ENCODE measurements at places on chromosomes 13 and 19.

DNA sequence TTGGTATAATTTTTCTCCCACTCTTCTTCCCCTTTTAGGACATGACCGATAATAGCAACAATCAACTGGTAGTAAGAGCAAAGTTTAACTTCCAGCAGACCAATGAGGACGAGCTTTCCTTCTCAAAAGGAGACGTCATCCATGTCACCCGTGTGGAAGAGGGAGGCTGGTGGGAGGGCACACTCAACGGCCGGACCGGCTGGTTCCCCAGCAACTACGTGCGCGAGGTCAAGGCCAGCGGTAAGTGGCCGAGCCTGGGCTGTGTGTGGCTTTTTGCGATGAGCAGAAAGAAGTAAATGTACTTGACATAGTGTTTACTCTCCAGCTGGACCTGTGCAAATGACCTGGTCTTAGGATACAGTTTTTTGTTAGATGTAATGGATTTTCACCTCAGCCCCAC lies 102.5 kb downstream of the ARHGEF7 start:
- H3K27me3 ChIP-seq: no peaks in the 10 kb centered on the region
- 0 out of 2 replicates have a peak, but pooled peaks cover under 1% of the 10 kb centered on the region for H3K36me3 ChIP-seq
- H3K4me1 ChIP-seq: peaks cover 11% of the 10 kb centered on the region
- DNase-seq: no peak
- no peak overlapping the region for H3K4me3 ChIP-seq
- no peak overlapping the region for H3K27ac ChIP-seq

- no peak overlapping the region for H3K27ac ChIP-seq
- H3K27me3 ChIP-seq: no peaks in the 10 kb centered on the region
- no peak for DNase-seq
- no peaks in the 10 kb centered on the region for H3K4me1 ChIP-seq
Observed at GRCh38 chr13:54387625-54388024, 1359.0 kb downstream of the OLFM4 start.

GRCh38 chr13:30044932-30045331 lies 194.5 kb upstream of the UBL3 start:
- H3K4me3 ChIP-seq: no peak overlapping the region
- no peak overlapping the region for H3K27ac ChIP-seq
- no peak for DNase-seq
- peaks cover 13% of the 10 kb centered on the region for H3K4me1 ChIP-seq
- H3K27me3 ChIP-seq: no peaks in the 10 kb centered on the region

GRCh38 chr19:48804496-48804895 lies 6.3 kb downstream of the BCAT2 start:
- no peak for DNase-seq
- no peaks in the 10 kb centered on the region for H3K27me3 ChIP-seq
- peaks cover 5% of the 10 kb centered on the region for H3K4me1 ChIP-seq
- no peak overlapping the region for H3K27ac ChIP-seq

DNA sequence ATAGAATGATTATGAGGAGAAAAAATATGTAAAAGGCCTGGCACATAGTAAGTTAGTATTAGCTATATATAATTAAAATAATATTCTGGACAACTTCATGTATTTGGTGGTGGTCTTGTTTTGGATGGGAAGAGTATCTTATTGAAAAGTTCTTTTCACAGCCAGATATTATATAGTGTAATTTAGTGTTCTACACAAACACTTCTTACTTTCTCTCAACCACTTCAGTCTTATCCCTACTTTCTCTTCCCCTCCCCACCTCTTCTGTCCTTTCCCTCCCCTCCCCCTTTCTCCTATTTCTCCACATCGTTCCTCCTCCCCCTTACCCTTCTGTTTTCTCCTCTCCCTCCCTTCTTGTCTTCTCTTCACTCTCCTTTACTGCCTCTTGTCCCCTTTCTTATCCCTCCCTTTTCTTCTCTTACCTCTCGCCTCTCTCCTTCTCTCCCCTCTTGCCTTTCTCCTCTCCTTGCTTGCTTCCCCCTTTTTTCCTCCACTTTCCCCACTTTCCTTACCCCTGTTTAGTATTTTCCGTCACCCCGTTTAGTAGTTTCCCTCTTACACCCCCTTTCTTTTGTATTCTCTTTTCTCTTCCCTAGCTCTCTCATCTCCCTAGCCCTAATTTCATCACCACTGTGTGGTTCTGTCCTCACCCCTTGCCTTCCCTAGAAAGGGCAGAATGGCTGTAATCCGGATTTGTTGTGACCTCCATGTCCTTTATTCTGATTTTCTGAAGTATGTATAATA lies 107.2 kb upstream of the MLNR start:
- no peaks in the 10 kb centered on the region for H3K4me1 ChIP-seq
- H3K4me3 ChIP-seq: no peak overlapping the region
- no peaks in the 10 kb centered on the region for H3K27me3 ChIP-seq
